ENCODE measurements at places on chromosomes 4 and X.

- DNase-seq = no peak
Measured at GRCh38 chr4:2800691-2801596, 8.1 kb downstream of the SH3BP2 start.

DNA sequence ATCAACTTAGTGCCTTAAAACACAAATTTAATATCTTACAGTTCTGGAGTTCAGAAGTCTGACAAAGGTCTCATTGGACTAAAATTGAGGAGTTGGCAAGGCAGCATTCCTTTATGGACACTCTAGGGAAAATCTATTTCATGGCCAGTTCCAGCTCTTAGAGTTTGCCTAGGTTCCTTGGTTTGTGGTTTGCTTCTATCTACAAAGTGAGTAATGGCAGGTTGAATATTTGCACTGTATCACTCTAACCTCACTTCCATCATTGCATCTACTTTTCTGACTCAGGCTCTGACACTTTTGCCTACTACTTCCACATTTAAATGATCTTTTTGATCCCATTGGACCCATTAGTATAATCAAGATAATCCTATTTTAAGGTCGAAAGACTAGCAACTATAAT lies 64.7 kb upstream of the PCDH10 start:
- DNase-seq = no peak

DNA sequence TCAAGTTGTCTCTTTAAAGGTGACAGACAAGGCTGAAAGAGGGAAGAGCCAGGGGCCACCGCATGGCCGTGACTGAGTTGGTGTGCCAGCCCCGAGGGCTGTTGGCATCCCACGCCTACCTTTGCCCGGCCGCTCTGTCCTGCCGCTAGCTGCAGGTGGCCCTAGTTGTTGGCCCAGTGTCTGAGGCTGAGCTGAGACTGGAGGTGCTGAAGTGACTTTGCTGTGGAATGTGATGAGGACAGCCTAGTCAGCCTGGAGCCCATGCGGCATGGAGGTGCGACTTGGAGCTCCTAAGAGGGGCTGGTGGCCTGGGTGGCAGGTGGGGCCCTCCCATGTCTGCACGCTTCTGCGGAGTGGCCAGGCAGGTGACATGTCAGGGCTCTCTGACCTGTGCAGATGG lies 6.6 kb downstream of the TADA2B start:
- DNase-seq = no peak

- DNase-seq = no peak
Measured at GRCh38 chrX:154758696-154759095, 4.0 kb upstream of the DKC1 start.

GRCh38 chr4:8131826-8132225 lies 26.8 kb downstream of the ABLIM2 start:
- no peak for DNase-seq

- no peak for DNase-seq
Measured at GRCh38 chr4:172983014-172983413, 185.6 kb upstream of the GALNT7 start.

- DNase-seq = no peak
Measured at GRCh38 chr4:166655705-166656104, 578.6 kb downstream of the SPOCK3 start.

GRCh38 chr4:184361443-184361842 lies 112.9 kb downstream of the IRF2 start:
- no peak for DNase-seq

DNA sequence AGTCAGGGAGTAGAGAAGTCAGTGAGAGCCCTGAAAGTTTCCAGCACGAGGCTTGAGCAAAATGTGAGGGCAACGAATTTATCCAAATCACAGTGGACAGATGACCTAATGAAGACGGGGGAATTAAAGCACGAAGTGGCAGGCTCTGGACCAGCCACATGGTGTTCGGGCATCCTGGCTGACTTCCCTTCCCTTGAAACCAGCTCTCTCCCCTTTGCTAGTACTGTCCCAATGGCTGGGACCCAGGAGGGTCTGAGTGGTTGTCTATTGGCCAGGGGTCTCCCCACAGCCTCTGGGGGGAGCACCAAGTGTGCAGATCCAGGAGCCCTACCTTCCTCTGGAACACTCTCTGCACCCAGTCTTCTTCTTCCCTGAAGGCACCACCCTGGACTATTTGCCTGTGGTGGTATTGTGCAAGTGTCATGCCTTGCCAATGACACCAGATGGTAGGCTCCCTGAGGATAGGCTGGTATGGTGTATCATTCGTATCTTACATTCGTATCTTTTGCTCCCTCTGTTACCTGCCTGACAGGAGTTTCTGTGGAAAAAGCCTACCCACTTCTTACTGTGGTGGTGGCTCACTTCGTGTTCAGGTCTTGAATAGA lies 2.1 kb downstream of the APLN start:
- no peak for DNase-seq

DNA sequence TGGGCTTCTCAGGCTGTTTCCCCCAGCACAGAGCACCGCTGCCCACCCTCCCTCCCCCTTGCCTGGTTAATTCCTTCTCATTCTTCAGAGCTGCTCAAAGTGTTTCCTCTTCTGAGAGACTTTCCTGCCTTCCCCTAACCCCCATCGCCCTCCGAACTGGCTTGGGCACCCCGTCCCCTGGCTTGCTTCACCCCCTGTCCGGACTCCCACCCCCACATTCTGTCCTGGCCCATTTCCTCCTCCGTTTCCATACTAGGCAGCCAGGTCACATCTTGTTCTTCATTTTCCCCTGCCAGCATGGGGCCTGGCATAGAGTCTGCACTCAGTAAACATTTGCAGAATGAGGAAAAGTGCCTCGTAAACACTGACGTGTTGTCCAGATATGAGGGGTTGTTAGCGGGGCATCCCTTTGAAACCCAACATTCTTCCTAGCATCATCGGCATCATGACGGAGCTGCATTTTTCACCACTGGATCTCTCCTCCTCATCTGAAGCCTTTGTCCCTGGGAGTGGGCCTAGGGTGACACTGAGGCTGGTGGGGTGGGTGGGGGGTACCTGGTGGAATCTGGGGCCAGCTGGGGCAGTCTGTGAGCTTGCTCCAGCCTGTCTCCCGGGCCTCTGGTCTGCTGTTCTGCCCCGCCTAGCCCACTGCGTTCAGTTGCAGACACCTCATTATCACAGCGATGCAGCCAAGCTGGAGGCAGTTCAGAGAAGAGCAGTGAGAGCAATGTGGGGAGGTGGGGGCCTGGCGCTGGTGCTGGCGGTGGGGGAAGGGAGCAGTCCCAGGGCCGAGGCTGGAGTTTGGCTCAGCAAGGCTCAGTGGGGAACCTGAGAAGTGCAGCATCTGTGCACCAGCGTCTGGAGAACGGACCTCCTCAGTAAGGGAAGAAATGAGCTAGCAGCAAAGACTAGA lies 149.4 kb upstream of the PJA1 start:
- DNase-seq = no peak

- no peak for DNase-seq
Measured at GRCh38 chr4:52574036-52574435, 85.1 kb downstream of the USP46 start.

DNA sequence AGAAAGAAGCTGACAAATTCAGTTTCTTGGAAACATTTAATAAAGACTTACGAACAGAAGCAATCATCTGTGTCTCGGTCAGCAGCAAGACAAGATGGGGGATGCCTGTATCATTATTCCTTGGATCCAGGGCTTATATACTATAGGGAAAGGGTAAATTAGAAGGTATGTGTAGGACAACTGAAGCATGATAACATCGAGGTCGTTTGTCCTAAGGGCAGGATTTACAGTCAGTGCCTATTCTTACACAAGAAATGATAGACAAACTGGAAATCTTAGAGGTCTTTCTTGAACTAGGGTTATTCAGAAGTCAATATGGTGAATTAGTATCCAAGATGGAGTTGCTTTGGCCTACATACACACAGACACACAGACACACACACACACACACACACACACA lies 553.0 kb downstream of the STPG2 start:
- DNase-seq = no peak

- DNase-seq = no peak
Measured at GRCh38 chr4:20831746-20832145, 131.5 kb downstream of the PACRGL start.

DNA sequence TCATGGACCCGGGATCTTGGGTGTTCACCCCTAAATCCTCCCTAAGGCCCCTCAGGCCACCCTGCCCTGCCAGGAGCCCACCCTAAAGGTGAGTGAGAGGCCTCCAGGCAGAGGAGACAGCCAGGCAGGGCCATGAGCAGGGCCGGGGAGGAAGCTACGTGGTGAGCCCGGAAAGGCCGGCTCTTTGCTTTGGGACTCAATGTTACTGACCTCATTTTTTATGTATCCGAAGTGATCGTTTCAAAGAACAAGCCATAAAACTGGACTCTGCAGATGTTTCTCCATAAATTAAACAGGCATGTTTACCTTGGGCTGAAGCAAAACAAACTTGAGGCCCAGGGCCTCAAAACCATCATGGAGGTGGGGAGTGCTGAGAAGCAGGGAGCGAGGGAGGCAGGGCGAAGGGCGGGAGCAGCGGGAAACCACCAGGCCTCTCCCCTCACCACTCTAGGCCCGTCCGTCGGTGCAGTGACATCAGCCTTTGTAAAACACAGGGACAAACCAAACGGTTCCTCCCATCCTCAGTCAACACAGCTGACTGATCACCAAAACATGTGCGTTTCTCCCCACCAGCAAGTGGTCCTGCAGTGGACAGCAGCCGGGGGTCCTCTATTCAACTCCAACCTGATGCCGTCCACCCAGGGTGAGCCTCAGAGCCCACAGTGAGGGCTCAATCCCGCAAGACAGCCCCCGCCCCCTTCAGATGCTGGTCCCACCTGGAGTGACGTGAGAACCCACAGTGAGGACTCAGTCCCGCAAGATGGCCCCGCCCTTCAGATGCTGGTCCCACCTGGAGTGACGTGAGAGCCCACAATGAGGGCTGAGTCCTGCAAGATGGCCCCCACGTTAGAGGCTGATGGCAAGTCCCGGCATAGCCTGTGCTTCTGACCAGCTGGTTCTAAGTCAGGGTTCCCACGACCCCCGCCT lies 102.9 kb upstream of the LRPAP1 start:
- no peak for DNase-seq

- no peak for DNase-seq
Measured at GRCh38 chr4:74734995-74735394, 59.3 kb downstream of the BTC start.

DNA sequence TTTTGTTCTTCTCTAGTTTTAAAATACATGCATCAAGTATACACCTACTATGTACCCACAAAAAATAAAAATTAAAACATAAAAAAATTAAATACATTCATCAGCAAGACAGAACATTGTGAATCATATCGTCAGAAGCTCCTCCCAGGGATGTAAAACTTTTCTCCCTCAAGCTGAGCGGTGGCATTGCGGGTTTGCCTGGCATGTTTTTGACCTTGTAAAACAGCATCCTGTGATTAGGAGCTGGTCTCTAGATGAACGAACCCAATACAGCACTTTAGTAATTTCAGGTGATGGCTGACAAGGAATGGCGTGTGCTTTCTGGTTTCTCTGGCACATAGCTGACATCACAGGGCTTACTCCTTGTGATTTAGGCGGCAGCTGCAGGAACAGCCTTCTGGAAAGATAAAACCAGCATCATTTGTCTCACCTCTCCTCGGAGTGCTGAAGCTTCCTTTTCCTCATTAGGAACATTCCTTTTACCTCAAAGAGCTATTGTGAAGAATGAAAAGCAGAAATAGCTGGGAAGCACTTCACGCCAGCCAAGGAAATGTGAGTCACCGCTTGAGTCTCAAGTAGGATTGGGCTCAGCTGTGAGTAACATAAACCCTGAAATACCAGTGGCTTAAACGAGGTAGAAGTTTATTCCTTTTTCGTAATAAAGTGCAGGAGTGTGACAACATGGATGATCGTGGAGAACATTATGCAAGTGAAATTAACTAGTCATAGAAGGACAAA lies 44.3 kb downstream of the NYX start:
- peak; percentile 8 for DNase-seq

DNA sequence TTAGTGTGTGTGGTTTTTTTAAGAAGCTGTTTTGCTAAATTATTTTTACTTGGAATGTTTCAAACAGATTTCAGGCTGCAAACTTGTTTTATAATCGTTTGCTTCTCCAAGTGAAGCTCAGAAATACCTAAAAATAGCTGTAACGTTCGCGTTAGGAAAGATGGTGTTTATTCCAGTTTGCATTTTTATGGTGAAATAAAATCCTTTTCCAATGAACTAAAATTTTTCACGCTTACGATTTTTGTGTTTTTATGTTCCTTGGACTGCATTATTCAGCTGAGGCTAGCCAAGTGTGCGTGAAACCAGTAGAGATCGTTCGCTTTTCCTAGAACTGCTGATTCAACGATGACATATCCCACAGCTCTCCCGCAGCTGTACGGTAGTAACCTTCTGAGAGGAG lies 10.9 kb downstream of the AKAP17A start:
- no peak for DNase-seq
